NCI-H2227 treated with DMSO at 0.1 percent for 48 hours (cell line): ENCODE measurements at places on chromosomes 11 and 22.

GRCh38 chr22:38452373-38453065, 2.5 kb downstream of the KCNJ4 start:
- DNase-seq: no peak

DNA sequence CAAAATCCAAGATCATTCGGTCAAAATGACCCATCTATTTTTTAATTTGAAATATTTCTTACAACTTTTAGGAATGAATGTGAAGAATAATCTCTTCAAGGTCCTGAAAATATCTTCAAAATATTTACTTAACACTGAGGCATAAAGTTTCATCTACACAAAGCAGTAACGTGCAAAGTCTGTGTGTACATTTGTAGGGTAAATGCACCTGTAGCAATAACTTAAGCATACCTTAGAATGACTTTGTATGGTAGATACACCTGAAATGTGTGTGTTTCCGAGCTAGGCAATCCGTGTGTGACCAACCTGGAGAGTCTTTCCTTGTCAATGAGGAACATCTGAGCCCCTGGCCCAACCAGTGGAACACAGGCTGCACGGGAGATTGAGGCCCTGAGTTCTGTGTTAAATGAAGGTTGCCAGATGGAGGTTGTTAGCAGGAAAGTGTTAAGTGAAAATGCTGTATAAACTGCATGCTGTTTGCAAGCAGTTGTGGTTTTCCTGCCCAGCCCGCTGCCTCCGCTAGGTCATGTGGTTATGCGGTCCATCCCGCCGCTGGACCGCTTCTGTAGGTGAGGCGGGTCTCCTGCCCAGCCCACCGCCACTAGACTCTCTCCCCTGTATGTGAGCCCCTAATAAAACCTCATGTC, 7.6 kb upstream of the CTR9 start:
- DNase-seq: no peak

GRCh38 chr11:131637469-131638175, 267.2 kb downstream of the NTM start:
- peak; percentile 41 for DNase-seq

GRCh38 chr11:85854212-85854556, 999 bp upstream of the CCDC83 start:
- DNase-seq: no peak

- no peak for DNase-seq
Measured at GRCh38 chr11:2942447-2942846, 13.2 kb upstream of the PHLDA2 start.

DNA sequence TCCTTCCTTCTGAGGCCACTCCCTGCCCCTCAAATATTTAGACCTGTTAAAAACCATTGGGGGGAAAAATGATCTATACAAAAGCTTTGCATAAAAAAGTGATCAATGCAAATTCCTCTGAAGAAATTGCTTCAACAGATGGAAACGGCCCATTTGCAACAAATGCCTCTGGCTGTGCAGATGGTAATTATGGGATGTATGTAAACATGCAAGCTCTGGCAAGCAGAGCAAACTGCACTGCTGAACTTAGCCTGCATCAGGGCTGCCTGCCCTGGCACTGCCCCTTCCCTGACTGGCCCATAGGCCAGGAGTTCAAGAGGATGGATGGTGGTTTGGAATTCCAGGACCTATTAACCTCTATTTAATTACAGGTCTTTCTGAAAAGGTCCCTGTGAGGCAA, 388.7 kb downstream of the MIAT start:
- DNase-seq: no peak

- DNase-seq: no peak
Measured at GRCh38 chr11:16001899-16002426, 354.4 kb downstream of the SOX6 start.

DNA sequence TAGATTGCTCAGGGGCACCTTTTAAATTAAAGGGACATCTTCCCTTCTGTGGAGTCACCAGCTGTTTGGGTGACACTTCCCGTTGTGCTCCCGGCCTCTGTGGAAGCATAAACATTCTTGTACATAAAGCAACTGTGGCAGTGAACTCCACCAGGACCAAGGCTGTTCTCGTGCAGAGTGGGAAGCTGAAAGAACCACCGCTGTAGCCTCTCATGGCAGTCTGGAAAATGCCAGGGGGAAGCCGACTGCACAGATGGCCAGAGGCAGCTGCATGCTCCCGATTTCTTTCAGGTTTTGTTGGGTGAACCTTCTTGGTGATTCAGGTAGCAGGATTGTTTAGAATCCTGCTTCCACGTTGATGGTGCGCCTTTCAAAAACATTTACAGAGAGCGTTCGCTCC, 10.3 kb downstream of the UBASH3B start:
- peak; percentile 7 for DNase-seq

DNA sequence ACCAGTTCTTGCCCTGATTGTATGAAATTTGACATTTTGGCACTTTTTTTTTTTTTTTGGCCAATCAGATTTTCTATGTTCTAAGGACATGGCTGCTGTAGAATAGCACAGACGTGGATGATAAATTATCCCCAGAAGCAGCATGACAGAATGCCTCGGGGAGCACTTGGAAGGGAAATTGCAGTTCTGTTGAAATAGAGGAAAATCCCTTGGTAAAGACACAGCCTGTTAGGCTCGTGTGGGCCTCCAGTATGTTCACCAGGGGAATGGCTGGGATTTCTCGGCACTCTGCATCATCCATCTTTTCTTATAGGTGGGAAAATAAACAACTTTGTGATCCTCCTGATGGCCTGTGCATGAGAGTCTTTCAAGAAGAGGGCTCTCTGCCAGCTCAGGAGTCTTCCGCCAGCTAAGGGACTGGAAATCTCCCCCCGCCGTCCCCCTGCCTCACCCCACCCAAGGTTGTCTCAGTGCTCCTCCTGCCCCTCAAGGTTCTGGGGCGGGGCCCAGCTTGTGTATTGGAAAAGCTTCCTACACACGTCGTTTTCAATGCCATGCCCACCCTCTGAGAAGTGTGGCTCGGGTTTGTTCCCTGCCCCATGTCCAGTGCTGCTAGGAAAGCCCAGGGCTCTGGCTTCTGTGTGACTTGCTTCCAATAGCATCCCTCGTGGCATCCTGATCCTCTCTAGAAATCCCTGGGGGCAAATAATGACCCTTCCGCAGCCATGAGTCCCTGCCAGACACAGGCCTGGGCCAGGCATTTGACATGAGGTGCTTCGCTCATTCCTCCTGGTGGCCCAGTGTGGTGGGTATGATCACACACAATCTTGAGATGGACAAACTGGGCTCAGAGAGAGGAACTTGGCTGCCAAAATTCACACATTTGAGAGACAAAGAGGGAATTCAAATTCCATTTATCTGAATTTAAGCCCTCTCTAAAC, 70.6 kb upstream of the ATXN10 start:
- DNase-seq: no peak

DNA sequence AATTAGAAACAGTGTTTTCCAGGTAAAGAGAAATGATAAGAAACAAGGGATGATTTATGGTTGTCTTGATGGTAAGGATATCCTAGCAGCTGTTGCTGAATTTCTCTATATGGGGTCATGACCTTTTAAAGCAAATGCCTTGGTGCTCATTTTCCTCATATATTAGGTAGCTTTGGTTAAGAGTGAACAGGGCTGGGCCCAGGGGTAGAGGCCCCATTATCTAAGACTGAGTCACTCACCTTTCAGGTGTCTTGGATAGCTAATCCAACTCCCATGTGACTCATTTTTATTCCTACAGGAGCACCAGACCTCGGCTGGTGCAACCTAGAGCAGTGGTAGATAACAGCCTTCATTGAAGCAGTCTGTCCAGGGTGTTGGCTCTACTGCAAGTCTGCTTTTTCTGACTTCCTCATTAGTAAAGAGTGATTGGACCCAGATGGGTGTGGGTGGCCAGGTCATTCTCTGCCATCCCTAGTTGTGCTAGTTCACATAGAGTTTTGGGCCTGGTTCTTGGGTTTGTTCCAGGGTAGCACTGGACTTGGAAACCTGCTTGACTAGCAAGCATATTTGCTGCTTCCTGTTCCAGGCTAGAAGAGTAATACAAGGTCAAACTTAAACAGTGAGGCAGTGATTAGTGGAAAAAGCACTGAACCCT, 37.4 kb downstream of the CTNND1 start:
- no peak for DNase-seq

DNA sequence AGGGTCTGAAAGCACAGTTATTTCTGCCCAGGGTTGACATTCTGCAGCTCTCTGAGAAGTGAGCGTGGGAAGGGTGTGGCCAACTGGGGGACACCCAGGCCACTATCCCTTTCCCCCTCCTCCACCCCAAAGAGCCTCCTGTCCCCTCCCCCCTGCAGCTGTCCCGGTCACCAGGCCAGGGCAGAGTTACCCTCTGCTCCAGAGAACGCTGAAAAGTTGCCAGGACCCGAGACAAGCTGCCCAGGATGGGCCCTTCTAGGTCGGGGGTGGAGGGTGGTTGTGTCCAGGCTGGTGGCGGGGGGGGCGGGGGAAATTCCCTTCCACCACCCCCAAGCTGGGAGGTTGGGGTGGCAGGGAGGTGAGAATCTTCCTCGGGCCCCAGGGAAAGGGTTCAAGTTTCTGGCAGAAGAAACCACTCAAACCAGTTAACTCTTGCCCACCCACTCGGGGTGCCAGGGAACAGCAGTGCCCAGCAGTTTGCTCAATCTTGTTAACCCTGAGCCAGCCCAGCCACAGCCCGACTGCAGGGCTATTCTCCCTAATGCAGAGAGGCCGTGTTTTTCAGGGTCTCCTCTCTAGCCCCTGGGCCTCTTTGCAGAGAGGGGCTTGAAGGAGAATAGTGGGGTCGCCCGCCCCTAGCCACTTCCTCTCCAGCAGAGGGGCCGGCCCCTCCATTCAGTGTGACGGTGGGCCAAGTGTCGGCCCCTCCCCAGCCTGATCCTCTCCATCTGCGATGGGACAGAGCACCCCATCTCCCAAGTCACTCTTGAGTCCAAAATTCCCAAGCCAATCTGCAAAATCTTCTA, 697 bp downstream of the LGALS1 start:
- DNase-seq: no peak

GRCh38 chr22:27596133-27596870, 205.3 kb downstream of the MN1 start:
- no peak for DNase-seq

DNA sequence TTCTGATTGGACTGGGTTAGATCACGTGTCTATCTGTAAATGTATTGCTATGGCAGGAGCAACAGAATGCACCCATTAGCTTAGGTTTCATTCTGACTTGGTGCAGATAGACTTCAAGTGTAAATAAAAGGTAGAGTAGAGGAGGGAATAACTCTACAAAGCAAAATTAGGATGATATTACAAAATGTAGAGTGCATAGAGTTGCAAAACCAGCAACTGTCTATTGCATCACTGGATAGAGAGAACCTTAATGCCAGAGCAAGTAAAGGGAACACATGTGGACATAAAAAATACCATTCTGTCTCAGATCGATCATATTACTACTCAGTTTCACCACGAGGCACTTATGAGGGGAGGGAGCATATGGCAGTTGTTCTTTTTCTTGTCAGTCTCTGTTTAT, 22.0 kb upstream of the CAT start:
- no peak for DNase-seq
